Esophagus squamous epithelium (tissue), 5 donors: ENCODE measurements at places on chromosomes 4 and X.

GRCh38 chr4:67721315-67721769 lies 20.4 kb upstream of the UBA6 start:
- H3K4me1 ChIP-seq = peaks cover 10% of the 10 kb centered on the region
- no peak for DNase-seq
- H3K27me3 ChIP-seq = no peaks in the 10 kb centered on the region
- H3K27ac ChIP-seq = peak overlapping the region; percentile 66

DNA sequence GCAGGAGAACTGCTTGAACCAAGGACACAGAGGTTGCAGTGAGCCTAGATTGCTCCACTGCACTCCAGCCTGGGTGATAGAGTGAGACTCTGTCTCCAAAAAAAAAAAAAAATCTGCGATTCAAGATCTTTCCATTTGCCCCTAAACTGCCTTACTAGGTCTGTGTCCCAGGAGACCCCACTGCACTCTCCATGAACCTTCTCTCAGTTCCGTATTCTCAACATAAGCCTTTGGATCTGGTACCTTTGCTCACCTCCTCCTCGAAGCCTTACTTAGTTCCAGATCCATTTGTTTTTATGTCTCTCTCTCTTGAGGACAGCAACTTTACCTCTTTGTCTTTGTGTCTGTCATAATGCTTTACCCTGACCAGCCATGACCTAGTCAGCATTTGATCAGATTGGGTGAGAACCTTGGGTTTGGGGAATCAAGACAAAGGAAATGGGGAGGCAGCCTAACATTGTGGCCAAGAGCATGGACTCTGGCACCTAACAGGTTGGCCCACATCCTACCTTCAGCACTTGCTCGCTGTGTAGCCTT lies 33.7 kb downstream of the BST1 start:
- peaks cover 21% of the 10 kb centered on the region for H3K27me3 ChIP-seq
- DNase-seq = no peak
- no peaks in the 10 kb centered on the region for H3K36me3 ChIP-seq
- H3K4me1 ChIP-seq = no peaks in the 10 kb centered on the region
- H3K27ac ChIP-seq = no peak overlapping the region

- no peak overlapping the region for H3K27ac ChIP-seq
- H3K36me3 ChIP-seq = peaks cover 79% of the 10 kb centered on the region
- no peaks in the 10 kb centered on the region for H3K4me1 ChIP-seq
These were observed 32.7 kb downstream of the KLF3 start for GRCh38 chr4:38696697-38697096.

DNA sequence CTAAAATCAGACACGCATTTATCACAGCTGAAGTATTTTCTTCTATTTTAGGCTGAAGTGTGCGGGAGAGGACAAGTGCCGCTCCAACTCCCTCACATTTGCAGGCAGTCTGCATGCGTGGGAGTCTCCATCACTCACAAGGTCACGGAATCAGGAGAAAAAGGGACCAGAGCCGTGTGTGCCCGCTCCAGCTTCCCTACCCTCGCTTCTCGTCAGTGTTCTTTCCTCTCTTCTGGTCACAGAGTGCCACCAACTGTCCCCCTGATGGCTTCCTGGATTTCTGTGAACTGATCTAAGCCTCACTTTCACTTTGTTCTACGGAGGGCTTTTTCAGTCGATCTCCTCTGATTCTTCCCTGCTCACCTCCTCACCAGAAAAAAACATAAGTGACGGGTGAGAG lies 407.4 kb upstream of the AADAT start:
- no peak overlapping the region for H3K4me3 ChIP-seq
- DNase-seq = no peak
- no peaks in the 10 kb centered on the region for H3K36me3 ChIP-seq
- no peaks in the 10 kb centered on the region for H3K27me3 ChIP-seq

GRCh38 chr4:48420144-48420543 lies 63.0 kb upstream of the SLC10A4 start:
- no peak for DNase-seq
- no peaks in the 10 kb centered on the region for H3K36me3 ChIP-seq
- no peak overlapping the region for H3K27ac ChIP-seq
- H3K4me3 ChIP-seq = no peak overlapping the region
- H3K27me3 ChIP-seq = no peaks in the 10 kb centered on the region

GRCh38 chr4:74540193-74540592 lies 95.3 kb downstream of the AREG start:
- H3K27ac ChIP-seq = no peak overlapping the region
- H3K27me3 ChIP-seq = no peaks in the 10 kb centered on the region

DNA sequence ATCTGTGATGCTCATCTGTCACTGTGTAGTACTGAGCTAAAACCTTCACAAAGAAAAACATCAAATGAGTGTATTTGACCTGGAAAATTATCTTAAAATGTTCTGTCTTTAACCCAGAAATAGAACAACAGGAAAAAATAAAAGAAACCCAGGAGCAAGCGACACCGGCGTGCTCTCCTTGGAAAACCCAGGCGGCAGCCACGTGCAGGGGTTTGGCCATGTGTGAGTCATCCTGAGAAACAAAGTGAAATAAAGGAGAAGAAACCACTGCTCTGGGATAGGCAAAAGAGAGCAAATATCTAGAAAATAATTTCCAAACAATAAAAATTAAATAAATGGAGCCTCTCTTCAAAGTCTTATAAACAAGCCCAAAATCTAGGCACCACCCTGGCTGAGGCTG lies 20.0 kb upstream of the TMEM128 start:
- H3K36me3 ChIP-seq = peaks cover 64% of the 10 kb centered on the region
- no peaks in the 10 kb centered on the region for H3K27me3 ChIP-seq
- no peak overlapping the region for H3K27ac ChIP-seq
- no peak overlapping the region for H3K4me3 ChIP-seq
- no peak for DNase-seq
- no peaks in the 10 kb centered on the region for H3K4me1 ChIP-seq

- no peak overlapping the region for H3K27ac ChIP-seq
- H3K27me3 ChIP-seq = no peaks in the 10 kb centered on the region
- no peak overlapping the region for H3K4me3 ChIP-seq
These were observed 48.8 kb downstream of the LIMCH1 start for GRCh38 chr4:41586675-41587225.

DNA sequence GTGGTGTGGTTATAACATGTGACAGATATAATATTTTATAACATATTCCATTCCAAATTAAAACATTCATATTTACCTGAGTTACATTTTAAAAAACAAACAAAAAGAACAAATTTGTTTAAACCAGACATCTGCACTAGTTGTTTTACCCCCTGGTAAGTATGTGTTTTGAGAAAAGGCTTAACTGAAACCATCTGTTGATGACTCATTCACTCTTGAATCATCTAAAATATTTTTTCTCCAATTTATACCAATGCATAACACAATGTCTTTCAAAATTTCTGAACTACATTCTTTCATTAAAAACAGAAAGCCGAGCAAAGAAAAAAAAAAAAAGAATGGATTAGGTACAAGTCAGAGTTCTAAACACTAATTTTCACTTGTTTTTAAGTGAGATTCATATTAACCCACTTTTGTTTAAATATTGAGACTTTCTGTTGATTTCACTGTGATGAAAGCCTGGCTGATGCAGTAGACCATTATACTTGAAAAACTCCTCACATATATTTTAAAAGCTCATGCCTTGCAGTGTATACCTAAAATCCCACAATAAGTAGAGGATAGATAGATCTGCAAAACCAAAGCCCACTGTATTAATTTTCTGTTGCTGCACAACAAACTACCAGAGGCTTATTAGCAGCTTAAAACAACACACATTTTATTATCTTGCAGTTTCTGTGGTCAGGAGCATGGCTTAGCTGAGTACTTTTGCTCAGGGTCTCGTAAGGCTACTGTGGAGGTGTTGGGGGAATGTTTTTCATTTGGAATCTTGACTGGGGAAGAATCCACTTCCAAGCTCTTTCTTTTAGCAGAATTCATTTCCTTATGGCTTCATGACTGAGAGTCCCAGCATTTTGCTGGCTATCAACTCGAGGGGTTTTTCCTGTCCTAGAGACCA lies 221.5 kb downstream of the PCDH18 start:
- H3K36me3 ChIP-seq = no peaks in the 10 kb centered on the region
- no peaks in the 10 kb centered on the region for H3K4me1 ChIP-seq
- H3K27ac ChIP-seq = peak overlapping the region; percentile 42
- no peak overlapping the region for H3K4me3 ChIP-seq
- H3K27me3 ChIP-seq = no peaks in the 10 kb centered on the region

DNA sequence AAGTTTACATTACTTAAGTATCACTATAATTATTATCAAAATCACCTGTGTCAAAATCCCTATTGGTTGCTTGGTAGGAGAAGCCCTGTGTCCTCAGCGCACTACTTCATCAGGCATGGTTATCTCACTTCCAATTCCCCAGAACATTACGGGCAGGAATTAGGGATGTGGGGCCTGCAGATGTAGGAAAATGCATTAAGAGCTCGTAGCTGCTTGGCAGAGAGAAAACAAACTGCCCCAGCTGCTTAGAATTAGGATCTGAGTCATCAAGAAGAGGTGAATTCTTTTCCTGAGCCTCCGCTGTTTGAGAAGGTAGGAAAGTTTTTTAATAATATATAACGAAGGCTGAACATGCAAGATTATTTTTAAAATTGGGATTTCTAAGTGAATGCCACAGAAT lies 31.1 kb upstream of the CLNK start:
- no peaks in the 10 kb centered on the region for H3K36me3 ChIP-seq
- no peak for DNase-seq
- H3K4me1 ChIP-seq = no peaks in the 10 kb centered on the region
- no peak overlapping the region for H3K4me3 ChIP-seq
- H3K27ac ChIP-seq = no peak overlapping the region

- DNase-seq = no peak
- no peaks in the 10 kb centered on the region for H3K36me3 ChIP-seq
- H3K27me3 ChIP-seq = no peaks in the 10 kb centered on the region
- H3K4me1 ChIP-seq = no peaks in the 10 kb centered on the region
- H3K27ac ChIP-seq = no peak overlapping the region
These were observed 337.6 kb upstream of the NR3C2 start for GRCh38 chr4:148779771-148780170.

GRCh38 chr4:176302283-176303275 lies 17.2 kb upstream of the SPCS3 start:
- no peaks in the 10 kb centered on the region for H3K27me3 ChIP-seq
- no peaks in the 10 kb centered on the region for H3K4me1 ChIP-seq
- no peaks in the 10 kb centered on the region for H3K36me3 ChIP-seq
- no peak overlapping the region for H3K4me3 ChIP-seq
- no peak for DNase-seq
- no peak overlapping the region for H3K27ac ChIP-seq

DNA sequence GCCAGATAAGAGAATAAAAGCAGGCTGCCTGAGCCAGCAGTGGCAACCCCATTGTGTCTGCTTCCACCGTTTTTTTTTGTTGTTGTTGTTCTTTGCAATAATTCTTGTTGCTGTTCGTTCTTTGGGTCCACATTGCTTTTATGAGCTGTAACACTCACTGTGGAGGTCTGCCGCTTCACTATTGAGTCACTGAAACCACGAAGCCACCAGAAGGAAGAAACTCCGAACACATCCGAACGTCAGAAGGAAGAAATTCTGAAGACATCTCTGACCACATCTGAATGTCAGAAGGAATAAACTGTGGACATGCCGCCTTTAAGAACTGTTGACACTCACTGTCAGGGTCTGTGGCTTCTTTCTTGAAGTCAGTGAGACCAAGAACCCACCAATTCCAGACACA lies 110.5 kb downstream of the PCDH18 start:
- H3K4me3 ChIP-seq = no peak overlapping the region
- no peaks in the 10 kb centered on the region for H3K4me1 ChIP-seq
- no peaks in the 10 kb centered on the region for H3K36me3 ChIP-seq
- DNase-seq = no peak
